Memory B cell (primary cell): ENCODE measurements at places on chromosomes 1 and 21.

GRCh38 chr1:154819628-154820590, 50.2 kb downstream of the KCNN3 start:
- DNase-seq: peak; percentile 15

DNA sequence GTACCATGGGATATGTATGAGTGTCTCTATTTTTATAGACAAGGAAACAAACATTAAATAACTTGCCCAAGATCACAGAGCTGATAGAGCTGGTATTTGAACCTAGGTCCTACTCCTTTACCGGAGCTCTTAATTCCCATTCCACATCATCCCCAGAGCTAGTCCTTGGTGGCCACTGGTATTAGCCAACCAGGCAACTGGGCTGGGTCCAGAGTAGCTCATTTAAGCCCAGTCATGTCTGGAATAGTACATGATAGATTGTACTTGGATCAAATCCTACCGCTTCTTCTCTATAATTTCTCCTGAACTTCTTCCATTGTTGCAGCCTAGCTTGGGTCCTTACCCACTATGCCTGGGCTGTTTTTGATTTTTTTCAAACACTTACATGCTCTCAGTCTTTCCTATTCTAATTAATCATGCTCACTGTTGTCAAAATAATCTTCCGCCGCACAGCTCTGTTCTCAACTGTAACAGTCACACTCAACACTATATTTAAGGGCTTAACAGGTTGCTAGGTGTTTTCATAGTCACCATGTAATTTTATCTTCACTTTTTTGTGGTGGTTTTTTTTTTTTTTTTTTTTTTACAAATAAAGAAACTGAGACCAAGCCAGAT, 80.2 kb downstream of the COLGALT2 start:
- no peak for DNase-seq

GRCh38 chr1:29981586-29982239, 741.7 kb downstream of the MATN1 start:
- no peak for DNase-seq

- no peak for DNase-seq
Observed at GRCh38 chr1:13714851-13715250, 14.9 kb downstream of the PRDM2 start.

DNA sequence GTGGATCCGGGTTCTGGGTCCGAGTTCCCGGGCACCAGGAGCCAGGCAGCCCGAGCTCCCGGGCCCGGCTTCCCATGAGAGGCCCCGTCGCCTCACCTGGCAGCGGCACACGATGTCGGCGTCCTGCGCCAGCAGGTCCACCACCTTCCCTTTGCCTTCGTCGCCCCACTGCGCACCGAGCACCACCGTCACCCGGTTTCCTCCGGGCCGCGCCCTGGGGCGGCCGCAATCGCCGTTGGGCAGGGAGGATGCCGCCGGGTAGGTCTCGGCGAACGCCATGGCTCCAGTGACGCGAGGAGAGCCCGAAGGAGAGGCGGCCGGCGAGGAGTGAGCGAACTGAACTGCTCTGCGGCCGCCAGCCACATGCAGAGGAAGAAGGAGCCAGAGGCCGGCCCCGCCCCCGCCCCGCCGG, at the start of gene ADSS2:
ADSS2 (minus strand) TSS at position 371 of the 412 bp plus-strand sequence; CDS start at position 279, 92 bp downstream.
- no peak for DNase-seq

GRCh38 chr1:39282537-39283216, 78.2 kb downstream of the MACF1 start:
- no peak for DNase-seq

GRCh38 chr1:19507516-19507915, 22.2 kb upstream of the CAPZB start:
- DNase-seq: no peak

GRCh38 chr1:61434276-61434675, 290.7 kb downstream of the TM2D1 start:
- DNase-seq: no peak

DNA sequence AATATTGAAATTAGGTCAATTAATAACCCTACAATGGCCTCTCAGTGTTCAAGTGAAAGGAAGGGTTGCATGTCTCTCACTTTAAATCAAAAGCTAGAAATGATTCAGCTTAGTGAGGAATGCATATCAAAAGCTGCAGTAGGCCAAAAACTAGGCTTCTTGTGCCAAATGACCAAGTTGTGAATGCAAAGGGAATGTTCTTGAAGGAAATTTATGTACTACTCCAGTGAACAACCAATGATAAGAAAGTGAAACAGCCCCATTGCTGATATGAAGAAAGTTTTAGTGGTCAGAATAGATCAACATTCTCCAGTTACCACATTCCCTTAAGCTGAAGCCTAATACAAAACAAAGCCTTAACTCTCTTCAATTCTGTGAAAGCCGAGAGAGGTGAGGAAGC, 10.0 kb downstream of the MAEL start:
- no peak for DNase-seq

DNA sequence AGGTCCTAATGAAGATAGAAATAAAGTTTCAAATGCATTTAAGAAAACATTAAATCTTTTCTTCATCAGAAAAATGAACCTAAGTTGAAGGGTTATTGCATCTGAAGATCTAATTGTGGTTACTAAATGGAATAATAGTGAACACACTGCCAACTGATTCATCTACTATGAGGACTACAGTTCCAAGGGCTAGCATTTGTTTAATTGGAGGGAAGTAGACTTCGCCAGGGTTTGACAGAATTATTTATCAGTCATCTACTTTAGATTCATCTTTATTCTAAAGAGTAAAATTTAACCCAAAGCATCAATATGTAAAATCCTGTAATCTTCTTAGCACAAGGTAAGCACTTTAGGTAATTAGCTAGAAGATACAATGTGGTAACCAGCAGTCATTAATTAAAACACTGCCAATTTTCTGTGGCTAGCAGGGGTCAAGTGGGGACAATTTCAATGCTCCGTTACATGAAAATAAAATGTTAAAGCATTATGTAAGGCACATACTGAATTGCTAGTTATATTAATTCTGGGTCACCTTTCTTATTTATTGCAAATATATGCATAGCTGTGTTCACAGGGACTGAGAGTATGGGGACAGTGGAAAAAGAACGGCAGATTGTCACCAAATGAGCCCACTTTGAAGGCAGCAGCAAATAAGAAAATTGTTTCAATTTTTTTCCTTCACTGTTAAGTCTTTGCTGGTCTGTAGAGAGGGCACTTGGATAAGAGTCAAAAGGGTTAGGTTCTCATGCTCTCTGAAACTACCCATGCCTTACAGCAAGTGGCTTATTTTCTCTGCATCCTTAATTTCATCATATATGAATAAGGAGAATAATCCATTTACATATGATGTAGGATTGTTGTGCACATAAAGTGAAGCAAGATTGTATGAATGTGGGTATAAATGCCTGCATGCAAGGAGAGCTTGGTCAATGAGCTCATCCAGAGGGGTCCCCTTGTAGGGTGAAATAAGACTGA, 416.0 kb downstream of the PCP4 start:
- no peak for DNase-seq

- DNase-seq: no peak
Observed at GRCh38 chr1:170262276-170262939, 116.6 kb downstream of the NTMT2 start.

DNA sequence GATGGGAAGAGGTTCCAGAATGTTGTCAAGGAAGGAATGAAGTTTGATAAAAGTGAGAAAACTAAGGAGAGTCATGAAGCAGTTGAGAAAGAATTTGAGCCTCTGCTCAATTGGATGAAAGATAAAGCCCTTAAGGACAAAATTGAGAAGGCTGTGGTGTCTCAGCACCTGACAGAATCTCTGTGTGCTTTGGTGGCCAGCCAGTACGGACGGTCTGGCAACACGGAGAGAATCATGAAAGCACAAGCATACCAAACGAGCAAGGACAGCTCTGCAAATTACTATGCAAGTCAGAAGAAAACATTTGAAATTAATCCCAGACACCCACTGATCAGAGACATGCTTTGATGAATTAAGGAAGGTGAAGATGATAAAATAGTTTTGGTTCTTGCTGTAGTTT, 142.8 kb downstream of the CDC7 start:
- DNase-seq: no peak

- no peak for DNase-seq
Observed at GRCh38 chr1:8540971-8541370, 223.1 kb downstream of the SLC45A1 start.

- no peak for DNase-seq
Observed at GRCh38 chr1:11147197-11147770, 41.9 kb upstream of the ANGPTL7 start.

GRCh38 chr1:17958704-17959103, 148.9 kb upstream of the IGSF21 start:
- DNase-seq: no peak

DNA sequence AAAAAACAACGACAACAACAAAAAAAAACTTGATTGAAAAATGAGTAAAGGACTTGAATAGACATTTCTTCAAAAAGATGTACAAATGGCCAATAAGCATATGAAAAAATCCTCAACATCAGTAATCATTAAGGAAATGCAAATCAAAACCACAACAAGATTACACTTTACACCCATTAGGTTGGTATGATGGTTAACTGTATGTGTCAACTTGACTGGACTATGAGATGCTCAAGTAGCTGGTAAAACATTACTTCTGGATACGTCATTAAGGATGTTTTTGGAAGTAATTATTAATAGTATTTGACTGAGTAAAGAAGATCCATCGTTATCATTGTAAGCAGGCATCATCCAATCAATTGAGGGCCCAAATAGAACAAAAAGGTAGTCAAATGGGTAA, 34.9 kb upstream of the LYPLAL1 start:
- DNase-seq: no peak

GRCh38 chr1:86965012-86965826, 50.8 kb downstream of the HS2ST1 start:
- DNase-seq: peak; percentile 4

GRCh38 chr1:102842606-102843005, 265.7 kb downstream of the COL11A1 start:
- DNase-seq: no peak

- DNase-seq: no peak
Observed at GRCh38 chr1:94912263-94913184, 14.4 kb downstream of the CNN3 start.

GRCh38 chr1:236518322-236518721, 5.5 kb upstream of the LGALS8 start:
- DNase-seq: no peak

DNA sequence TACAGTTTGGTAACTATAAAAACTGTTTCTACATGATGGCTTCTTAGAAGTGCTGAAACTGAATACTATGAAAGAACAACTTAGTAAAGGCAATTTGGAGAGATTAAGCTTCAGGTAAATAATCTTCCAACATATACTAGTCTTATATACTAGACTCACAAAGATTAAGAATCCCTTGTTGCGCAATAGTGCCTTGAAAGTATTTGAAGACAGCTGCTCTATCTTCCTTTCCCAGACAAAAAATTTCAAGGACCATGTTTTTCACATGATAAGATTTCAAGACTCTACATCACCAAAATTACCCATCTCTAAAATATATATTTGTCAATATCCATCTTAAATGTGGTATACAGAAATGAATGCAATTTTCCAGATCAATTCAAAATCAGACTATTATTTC, 37.7 kb upstream of the ASPM start:
- no peak for DNase-seq

- DNase-seq: no peak
Observed at GRCh38 chr1:10803971-10804820, 7.8 kb upstream of the CASZ1 start.

DNA sequence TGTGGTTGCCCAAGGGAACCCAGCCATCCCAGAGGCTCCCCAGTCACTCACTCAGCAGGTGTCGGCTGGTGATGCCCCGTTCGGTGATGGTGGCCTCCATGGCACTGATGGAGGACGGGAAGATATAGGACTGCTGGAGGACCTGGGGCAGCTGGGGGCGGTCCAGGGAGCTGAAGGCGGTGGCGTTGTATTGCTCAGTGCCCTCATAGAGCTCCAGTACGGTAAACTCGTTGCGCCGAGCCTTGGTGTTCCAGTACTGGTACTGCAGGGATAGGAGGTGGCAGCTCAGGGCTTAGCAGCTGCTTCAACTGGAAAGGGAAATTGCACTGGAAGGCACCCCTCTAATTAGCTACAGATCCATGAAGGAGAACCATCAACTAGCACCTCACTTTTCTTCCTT, 12.5 kb upstream of the UBR4 start:
- DNase-seq: no peak

DNA sequence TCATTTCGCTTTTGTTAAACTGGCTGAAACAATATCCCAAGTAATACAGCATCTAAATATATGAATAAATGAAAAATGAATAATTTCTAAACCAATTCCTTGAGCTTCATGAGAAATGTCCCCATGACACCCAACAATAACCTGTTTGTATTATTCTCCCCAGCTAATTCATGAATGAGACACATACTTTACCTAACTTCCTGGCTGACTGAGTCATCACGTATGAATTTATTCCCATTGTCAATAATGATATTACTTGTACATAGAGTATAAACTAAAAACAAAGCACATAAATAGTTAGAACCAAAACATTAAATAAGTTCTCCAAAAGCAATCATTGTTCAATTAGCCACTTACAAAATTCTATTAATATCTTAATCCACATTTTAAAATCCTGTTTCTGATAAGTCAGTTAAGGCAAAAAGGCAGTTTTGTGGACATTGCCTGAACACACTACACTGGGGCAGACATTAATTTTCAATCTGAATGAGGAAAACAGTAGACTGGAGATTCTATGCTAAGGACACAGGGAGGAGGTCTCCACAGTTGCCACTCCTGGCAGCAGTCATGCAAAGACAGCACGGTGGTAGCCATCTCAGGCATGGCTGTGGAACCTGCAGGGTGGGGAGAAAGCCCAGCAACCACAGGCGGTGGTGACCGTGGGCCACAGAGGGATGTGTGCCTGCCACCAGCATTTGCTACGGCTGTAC, 48.2 kb downstream of the SLC9C2 start:
- no peak for DNase-seq

GRCh38 chr1:223363856-223364684, at the start of gene SUSD4:
SUSD4 (minus strand) TSS chr1:223364176; CDS start chr1:223363425, 751 bp downstream.
- DNase-seq: peak; percentile 32

DNA sequence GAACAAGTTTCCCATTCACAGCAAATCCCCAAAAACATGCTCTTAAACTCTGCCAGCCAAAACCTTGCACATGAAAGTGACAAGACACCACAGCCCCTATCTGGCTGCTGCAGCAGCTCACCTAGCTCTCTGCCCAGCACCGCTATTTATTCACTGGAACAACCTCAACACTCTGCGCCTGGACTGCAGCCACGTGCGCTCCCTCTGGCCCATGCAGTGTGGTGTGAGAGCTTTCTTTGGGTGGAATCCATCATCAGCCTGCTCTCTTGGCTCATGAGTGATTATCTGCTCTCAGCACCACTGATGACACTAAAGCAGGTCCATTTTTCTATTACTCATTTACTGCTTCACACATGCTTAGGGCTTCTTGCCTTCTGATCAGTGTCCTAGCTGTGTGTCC, 11.4 kb downstream of the KCNJ6 start:
- no peak for DNase-seq

- DNase-seq: no peak
Observed at GRCh38 chr1:167477986-167478385, 40.3 kb downstream of the CD247 start.

- DNase-seq: no peak
Observed at GRCh38 chr1:108808438-108808837, 48.5 kb downstream of the AKNAD1 start.

- no peak for DNase-seq
Observed at GRCh38 chr1:118223426-118223825, 38.4 kb upstream of the SPAG17 start.

GRCh38 chr21:20311234-20311787, 686.9 kb upstream of the NCAM2 start:
- no peak for DNase-seq

- DNase-seq: no peak
Observed at GRCh38 chr1:208837242-208837641, 593.1 kb upstream of the PLXNA2 start.

- DNase-seq: no peak
Observed at GRCh38 chr1:84689514-84690396, 506 bp downstream of the SSX2IP start.

- DNase-seq: no peak
Observed at GRCh38 chr1:112818990-112819689, 104.0 kb upstream of the PPM1J start.
